Effector CD8-positive, alpha-beta T cell (primary cell): ENCODE measurements at places on chromosomes 16 and 17.

- no peak for DNase-seq
These were observed 45.6 kb downstream of the ZFPM1 start for GRCh38 chr16:88498576-88499208.

DNA sequence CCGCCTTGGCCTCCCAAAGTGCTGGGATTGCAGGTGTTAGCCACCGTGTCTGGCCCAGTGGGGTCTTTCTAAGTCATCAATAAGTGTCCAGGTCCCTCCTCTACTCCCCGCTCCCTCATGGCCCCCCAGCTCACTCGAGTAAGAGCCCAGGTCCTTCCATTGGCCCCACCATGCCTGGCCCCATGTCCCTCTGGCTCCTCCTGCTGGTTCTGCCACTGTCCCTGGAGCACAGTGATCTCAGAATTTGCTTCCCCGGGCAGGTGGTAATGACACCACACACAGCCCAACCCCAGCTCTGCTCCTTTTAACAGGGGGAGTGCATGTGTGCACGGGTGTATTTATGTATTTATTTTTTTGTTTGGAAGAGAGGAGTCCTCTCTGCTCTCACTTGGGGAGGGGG, 19.6 kb downstream of the MGAT5B start:
- DNase-seq, result no peak

- no peak for DNase-seq
These were observed 2.5 kb downstream of the BHLHA9 start for GRCh38 chr17:1272701-1273100.

- DNase-seq, result no peak
These were observed 24.3 kb upstream of the DNAI2 start for GRCh38 chr17:74249590-74250270.

DNA sequence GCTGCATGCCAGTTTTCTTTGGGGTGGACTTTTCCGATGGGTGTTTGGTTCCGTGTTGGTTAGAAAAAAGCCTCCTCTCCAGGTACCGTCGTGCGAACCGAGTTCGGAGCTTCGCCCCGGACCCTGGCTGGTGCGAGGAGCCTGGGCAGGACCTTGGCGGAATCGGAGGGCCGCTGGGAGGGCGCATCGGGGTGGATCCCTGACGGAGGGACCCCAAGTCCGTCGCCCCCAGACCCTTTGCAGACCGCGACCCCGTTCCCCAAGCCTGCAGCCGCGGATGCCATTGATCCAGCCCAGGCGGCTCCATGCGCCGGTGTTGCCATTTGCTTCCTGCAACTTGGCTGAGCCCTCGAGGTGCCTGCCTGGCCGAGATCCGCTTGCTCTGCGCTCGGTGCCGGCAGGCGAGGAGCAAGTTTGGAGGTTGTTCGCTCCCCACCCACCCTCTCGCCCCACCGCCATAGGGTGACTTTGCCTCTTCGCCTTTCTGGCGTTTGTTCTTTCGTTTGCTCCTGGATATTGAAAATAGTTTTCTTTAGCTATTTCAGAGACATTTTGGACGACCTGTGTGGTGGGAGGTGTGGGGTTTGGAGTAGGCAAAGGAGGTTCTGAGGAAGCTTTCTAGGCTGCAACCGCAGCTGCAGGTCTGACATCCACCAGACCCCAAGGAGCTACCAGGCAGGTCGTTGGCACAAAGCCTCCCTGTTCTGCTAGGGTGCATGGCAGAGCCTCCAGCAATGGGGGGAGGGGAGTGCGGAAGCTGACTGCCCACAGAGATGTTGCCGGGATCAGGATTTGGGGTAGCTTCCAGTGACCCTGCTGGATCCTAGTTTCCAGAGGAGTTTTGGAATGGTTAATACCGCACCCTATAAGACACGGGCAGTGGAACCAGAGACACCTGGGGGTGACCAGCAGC, 58.2 kb downstream of the RAP1GAP2 start:
- no peak for DNase-seq

DNA sequence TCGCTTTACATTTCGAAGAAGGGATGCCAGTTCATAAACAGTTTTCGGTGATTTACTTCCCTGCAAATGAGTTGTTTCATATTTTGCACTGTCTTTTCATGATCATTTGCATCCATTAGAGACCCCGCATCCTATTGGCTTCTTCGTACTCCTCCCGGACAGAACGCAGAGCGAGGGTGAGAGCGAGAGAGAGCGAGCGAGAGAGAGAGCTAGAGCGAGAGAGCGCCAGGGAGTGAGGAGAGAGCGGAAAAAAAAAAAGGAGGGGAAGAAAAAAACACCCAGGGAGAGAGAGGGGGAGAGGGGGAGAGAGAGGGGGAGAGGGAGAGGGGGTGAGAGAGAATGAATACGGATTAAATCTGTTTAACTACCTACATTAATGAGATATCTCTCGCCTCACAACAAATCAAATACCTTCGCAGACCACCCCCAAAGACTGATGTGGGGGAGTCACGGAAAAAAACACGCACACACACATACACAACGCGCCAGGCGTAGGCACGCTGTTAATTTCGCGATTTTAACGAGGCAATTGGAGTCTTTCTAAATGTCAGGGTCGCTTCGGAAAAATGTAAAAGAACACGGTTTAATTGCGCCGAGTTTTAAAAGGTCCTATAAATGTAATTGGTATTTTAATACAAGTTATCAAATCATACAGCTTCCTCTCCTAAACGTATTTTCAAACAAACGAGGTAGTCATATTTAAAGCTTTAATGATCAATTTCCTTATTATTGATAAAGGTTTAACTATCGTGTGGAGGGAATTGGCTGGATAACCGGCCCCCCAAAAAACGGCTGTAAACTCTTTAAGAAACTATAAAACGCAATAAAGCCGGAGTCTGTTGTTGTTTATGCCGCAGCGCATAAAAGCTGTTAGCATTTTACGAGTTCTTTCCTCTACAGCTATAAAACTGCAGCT, at the start of gene HOXB8:
HOXB8 (minus strand) TSS at position 246 of the 916 bp plus-strand sequence. CDS start 588 bp downstream, outside the sequence.
- DNase-seq, result no peak

GRCh38 chr17:62140836-62141235, 75.8 kb upstream of the MED13 start:
- no peak for DNase-seq

DNA sequence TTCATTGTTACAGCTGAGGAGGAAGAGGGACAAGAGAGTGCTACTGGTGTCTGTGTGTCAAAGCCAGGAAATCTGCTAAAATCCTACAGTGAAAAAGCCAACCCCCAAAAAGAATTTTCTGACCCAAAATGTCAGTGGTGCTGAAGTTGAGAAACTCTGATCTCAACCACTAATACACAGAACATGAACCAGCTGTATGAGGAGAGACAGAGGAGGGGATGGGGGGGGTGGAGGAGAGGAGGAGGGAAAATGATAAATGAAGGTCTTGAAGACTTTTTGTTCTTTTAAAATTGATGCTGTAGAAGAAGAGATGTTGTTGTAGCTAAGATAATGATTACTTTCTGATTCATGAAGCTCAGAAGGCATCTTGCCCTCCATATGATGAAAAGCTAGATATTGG, 27.4 kb upstream of the CDRT4 start:
- DNase-seq, result no peak
